Dermis microvascular lymphatic vessel endothelial cell (primary cell): ENCODE measurements at places on chromosomes 3 and 15. TPM values are rescaled to one million over a fixed set of nuclear protein-coding genes. Genes with fewer than 3 reads are reported as not detected.

Gene C3orf22
- total RNA-seq: not detected in 2 replicates

Gene GP5
- total RNA-seq: 0.13 TPM in 2 replicates

Gene PEX11A
- total RNA-seq: 3.6 and 5.8 TPM in 2 replicates

Gene C3orf70
- total RNA-seq: 3.5 and 4.2 TPM in 2 replicates

Gene SERPINI1
- total RNA-seq: 0.76 and 1.4 TPM in 2 replicates

Gene RLBP1
- total RNA-seq: not detected in 2 replicates

Gene AMT
- 0.26 and 0.51 TPM in 2 replicates for total RNA-seq

Gene NDN
- total RNA-seq: 20.3 and 52.2 TPM in 2 replicates

Gene SPINK8
- total RNA-seq: not detected in 2 replicates

Gene AP3B2
- not detected in 2 replicates for total RNA-seq

Gene FAH
- total RNA-seq: 4.6 and 11.0 TPM in 2 replicates

Gene SATB1
- total RNA-seq: 3.3 and 5.6 TPM in 2 replicates

Gene ITIH3
- 0.64 and 1.1 TPM in 2 replicates for total RNA-seq

Gene METTL6
- total RNA-seq: 21.6 and 22.2 TPM in 2 replicates

Gene GPR15
- not detected in 2 replicates for total RNA-seq

Gene ZDHHC3
- total RNA-seq: 55.8 and 94.1 TPM in 2 replicates

Gene HDC
- total RNA-seq: not detected in 2 replicates

Gene PRTG
- 1.0 and 1.2 TPM in 2 replicates for total RNA-seq

Gene WNT5A
- total RNA-seq: 0.77 and 5.8 TPM in 2 replicates

Gene ADGRG7
- not detected in 2 replicates for total RNA-seq

Gene NR1D2
- total RNA-seq: 25.9 and 34.5 TPM in 2 replicates

Gene CCDC50
- total RNA-seq: 89.8 and 97.0 TPM in 2 replicates

Gene GABRA5
- not detected in 2 replicates for total RNA-seq

Gene ZNF660
- 0.51 and 0.76 TPM in 2 replicates for total RNA-seq

Gene EOGT
- 38.6 and 41.3 TPM in 2 replicates for total RNA-seq

Gene KLHDC8B
- 47.4 and 78.3 TPM in 2 replicates for total RNA-seq
